ENCODE measurements at places on chromosomes 12 and 14. TPM values are rescaled to one million over a fixed set of nuclear protein-coding genes. Genes with fewer than 3 reads are reported as not detected.

GRCh38 chr12:85633491-85633890, 202.7 kb downstream of the RASSF9 start:
- no peaks in the 10 kb centered on the region for H3K4me1 ChIP-seq
- no peaks in the 10 kb centered on the region for H3K36me3 ChIP-seq
- no peak overlapping the region for H3K4me3 ChIP-seq

- H3K36me3 ChIP-seq, result no peaks in the 10 kb centered on the region
- peaks cover 9% of the 10 kb centered on the region for H3K27me3 ChIP-seq
- DNase-seq, result no peak
- H3K27ac ChIP-seq, result no peak overlapping the region
- H3K4me1 ChIP-seq, result no peaks in the 10 kb centered on the region
- H3K4me3 ChIP-seq, result no peak overlapping the region
Measured at GRCh38 chr12:46134852-46135251, 134.0 kb downstream of the SLC38A1 start.

GRCh38 chr12:22443379-22444316, 100.7 kb downstream of the C2CD5 start:
- peak; percentile 81 for DNase-seq
- H3K27ac ChIP-seq, result no peak overlapping the region
- no peaks in the 10 kb centered on the region for H3K27me3 ChIP-seq

GRCh38 chr12:132111654-132112304, 32.3 kb downstream of the DDX51 start:
- no peaks in the 10 kb centered on the region for H3K27me3 ChIP-seq
- no peak overlapping the region for H3K27ac ChIP-seq
- no peaks in the 10 kb centered on the region for H3K4me1 ChIP-seq
- no peak overlapping the region for H3K4me3 ChIP-seq
- H3K36me3 ChIP-seq, result peaks cover 35% of the 10 kb centered on the region

- no peaks in the 10 kb centered on the region for H3K36me3 ChIP-seq
- peaks cover 4% of the 10 kb centered on the region for H3K4me1 ChIP-seq
Measured at GRCh38 chr12:102965281-102966155, 8.0 kb downstream of the ASCL1 start.

GRCh38 chr14:81169711-81170103, 51.1 kb downstream of the GTF2A1 start:
- H3K4me3 ChIP-seq, result peak overlapping the region; percentile 79
- peaks cover 23% of the 10 kb centered on the region for H3K4me1 ChIP-seq
- no peaks in the 10 kb centered on the region for H3K36me3 ChIP-seq
- DNase-seq, result no peak
- H3K27ac ChIP-seq, result peak overlapping the region; percentile 87

DNA sequence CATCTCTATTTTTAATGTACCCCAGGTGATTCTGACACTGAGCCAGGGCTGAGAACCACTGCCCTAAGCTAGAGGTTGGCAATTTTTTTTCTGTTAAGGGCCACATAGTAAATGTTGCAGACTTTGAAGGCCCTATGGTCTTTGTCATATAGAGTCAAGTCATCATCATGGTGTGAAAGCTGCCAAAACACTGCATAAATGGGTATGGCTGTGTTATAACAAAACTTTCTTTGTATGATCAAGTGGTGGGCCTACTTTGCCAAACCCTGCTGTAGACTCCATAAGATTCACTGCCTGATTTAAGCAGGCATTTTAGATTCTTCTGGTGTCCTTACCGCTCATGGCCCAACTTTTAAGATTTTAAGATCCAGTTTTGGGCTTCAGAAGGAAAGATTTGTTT, 76.8 kb downstream of the CLMN start:
- H3K4me3 ChIP-seq, result no peak overlapping the region
- no peaks in the 10 kb centered on the region for H3K27me3 ChIP-seq
- no peak for DNase-seq

- no peaks in the 10 kb centered on the region for H3K36me3 ChIP-seq
- no peak overlapping the region for H3K27ac ChIP-seq
- no peak overlapping the region for H3K4me3 ChIP-seq
- no peaks in the 10 kb centered on the region for H3K27me3 ChIP-seq
- peaks cover 5% of the 10 kb centered on the region for H3K4me1 ChIP-seq
Measured at GRCh38 chr12:127081058-127081457, 1185.9 kb upstream of the TMEM132C start.

DNA sequence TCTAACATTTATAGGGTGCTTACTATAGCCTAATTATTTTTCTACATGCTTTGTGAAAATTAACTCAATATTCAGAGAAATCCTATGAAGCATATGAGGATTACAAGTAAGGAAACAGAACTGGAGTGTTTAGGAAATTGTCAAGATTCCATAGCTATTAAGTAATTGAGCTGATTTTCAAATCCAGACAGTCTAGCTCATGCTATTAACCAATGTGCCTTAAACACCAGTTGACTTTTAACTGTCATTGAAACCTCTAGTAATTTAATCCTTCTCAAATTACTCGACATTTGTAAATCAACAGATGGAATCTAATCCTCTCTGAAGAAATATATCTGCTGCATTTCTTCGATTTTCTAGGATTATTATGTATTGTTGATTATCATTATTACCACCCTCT, 488.9 kb downstream of the MDGA2 start:
- no peaks in the 10 kb centered on the region for H3K4me1 ChIP-seq
- no peaks in the 10 kb centered on the region for H3K36me3 ChIP-seq
- H3K27ac ChIP-seq, result no peak overlapping the region
- H3K27me3 ChIP-seq, result no peaks in the 10 kb centered on the region

DNA sequence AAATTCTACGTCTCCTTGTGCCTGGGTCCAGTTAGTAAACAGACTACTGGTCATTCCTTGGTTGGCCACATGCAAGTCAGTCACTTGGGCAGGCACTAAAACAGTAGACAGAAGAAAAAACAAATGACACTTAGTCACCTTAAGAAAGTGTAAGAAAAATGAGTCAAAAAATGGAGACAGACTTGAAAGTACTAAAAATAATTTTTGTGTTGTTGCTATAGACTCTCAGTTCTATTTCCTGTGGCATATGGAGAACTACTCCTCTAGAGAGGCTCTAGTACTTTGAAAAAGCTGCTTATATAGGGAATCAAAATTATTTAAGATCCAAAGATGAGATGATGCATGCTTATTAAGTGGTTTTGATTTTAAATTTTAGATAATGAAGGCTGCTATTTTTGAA, 56.0 kb downstream of the PTPRB start:
- no peaks in the 10 kb centered on the region for H3K27me3 ChIP-seq
- no peak overlapping the region for H3K4me3 ChIP-seq
- no peaks in the 10 kb centered on the region for H3K4me1 ChIP-seq
- H3K27ac ChIP-seq, result no peak overlapping the region
- H3K36me3 ChIP-seq, result no peaks in the 10 kb centered on the region

GRCh38 chr12:127496255-127496654, 770.7 kb upstream of the TMEM132C start:
- H3K27ac ChIP-seq, result no peak overlapping the region
- no peak for DNase-seq
- no peaks in the 10 kb centered on the region for H3K36me3 ChIP-seq
- no peaks in the 10 kb centered on the region for H3K4me1 ChIP-seq
- no peaks in the 10 kb centered on the region for H3K27me3 ChIP-seq
- no peak overlapping the region for H3K4me3 ChIP-seq

Gene FOXM1
- total RNA-seq, result 3.8 TPM

Gene CRIP2
- 37.1 TPM for total RNA-seq

Gene LMNTD1
- total RNA-seq, result not detected

Gene IL31
- not detected for total RNA-seq

Gene RPGRIP1
- not detected for total RNA-seq

Gene TPPP2
- total RNA-seq, result not detected

Gene PLA2G1B
- total RNA-seq, result not detected

Gene CPNE8
- 10.3 TPM for total RNA-seq

All from CD4-positive, CD25-positive, alpha-beta regulatory T cell (primary cell).